B cell (primary cell): ENCODE measurements at places on chromosomes 4 and X. TPM values are rescaled to one million over a fixed set of nuclear protein-coding genes. Genes with fewer than 3 reads are reported as not detected.

DNA sequence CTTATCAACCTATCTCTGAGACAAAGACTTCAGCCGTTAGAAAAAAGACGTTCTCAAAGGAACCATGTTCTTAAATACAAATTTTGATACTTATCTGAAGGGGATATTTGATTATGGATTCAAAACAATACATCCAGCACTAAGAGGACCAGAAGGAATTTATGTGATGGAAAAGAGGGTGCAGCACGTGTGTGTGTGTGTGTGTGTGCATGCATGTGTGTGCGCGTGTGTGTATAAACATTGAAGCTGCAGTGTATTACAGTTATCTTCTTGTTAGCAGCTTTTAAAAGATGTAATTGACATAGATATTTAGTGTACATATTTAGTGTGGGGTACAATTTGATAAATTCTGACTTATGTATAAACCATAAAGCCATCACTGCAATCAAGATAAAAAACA is 44.9 kb downstream of the ANK2 start:
- no peak for DNase-seq

DNA sequence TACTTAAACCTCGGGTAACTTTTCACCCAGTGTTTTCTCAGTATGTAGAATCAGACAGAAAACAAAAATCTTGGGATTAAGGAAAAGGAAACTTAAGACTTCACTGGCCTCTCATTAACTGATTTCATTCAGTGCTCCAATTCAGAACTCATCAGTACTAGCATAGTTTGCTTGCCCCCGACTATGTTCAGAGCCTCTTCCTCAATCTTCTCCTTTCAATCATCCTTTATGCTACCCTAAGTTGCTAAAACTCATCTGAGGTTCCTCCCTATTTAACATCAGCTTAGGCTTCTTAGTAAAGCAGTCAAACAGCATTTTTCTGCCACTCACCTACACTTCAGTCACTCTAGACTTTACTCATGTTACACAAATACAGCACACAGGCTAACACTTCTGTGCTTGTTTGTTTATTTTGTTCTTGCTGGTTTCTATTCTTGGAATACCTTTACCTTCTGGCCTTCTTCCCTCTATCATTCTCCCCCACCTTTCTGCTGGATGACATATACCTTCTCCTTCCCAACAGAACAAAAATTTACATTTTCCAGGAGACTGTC is 163.0 kb upstream of the TLL1 start:
- DNase-seq: no peak

DNA sequence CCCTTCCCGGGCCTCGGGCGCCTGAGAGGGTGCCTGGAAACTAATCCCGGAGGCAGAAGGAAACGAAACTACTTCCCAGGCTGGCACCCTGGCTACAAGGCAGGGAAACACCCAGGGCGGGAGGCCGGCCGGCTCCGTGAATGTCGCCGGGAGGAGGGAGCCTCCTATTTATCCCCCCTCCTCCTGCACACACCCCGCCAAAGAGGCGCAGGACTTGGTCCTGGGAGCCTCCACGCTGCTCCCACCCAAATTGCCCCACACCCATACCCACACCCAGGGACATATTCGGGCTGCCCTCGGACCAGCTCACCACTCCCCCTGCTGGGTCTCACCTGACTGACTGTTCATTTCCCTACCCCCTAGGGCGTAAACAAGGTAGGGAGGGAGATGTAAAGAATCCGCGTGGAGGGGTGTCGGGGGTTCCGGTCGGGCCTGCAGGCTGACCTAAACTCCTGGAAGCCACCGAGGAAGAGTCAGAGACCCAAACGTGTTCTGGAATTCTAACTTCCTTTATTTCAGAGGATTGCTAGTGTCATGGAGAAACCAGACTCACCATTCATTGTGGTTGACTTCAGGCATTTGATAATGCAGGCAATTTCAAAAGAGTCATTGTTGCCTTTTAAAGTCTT is at the start of gene BTC:
Gene BTC, minus strand, starts transcription at position 142 of the 629 bp plus-strand sequence. CDS start 198 bp downstream, outside the sequence.
- DNase-seq: no peak

Gene ADGRL3
- total RNA-seq: not detected in 2 replicates

Gene HSFX4
- not detected in 2 replicates for total RNA-seq

Gene CCSER1
- total RNA-seq: 39.5 and 42.9 TPM in 2 replicates

DNA sequence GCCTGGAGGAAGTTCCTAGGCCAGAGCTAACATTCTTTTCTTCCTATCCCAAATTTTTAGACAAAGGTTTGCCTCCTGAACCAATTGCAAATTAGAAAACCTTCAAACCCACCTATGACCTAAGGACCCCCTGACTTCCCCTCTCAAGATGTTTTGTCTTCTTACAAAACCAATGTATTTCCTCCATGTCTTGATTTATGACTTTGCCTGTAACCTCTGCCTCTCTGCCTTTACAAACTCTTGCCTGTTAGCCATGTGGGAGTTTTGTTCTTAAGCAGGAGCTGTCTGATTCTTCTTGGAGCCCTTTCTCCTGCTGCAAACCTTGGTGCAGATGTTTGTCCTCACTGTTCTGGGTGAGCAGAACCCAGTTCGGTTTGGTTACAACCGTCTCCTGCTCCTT is 222.3 kb upstream of the BOD1L1 start:
- DNase-seq: no peak

Gene MAOA
- 0.05 TPM in 1 of 2 replicates, not detected in the other for total RNA-seq
